Stimulated activated CD8-positive, alpha-beta memory T cell treated with anti-CD3 and anti-CD28 coated beads, Interleukin-7, amount 100 ng/mL, for 24 hours (primary cell): ENCODE measurements at places on chromosomes 7 and 10.

DNA sequence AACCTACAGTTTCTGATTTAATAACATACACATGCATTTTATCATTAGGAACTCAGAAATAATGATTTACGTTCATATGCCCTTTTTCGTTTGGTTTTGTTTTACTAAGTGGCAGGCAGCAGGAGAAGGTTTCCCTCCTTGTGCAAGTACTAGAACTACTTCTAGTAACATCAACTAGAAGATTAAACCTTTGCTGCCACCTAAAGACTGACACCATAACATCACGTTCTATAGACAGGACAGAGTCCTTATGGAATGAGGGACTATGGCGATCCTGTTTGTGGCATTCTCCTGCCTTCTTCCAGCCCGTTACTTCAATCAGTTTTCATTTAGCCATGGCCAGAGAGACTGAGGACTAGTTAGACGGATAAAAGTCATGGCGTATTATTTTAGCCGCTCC is 53.2 kb downstream of the GAD2 start:
- no peak for DNase-seq

DNA sequence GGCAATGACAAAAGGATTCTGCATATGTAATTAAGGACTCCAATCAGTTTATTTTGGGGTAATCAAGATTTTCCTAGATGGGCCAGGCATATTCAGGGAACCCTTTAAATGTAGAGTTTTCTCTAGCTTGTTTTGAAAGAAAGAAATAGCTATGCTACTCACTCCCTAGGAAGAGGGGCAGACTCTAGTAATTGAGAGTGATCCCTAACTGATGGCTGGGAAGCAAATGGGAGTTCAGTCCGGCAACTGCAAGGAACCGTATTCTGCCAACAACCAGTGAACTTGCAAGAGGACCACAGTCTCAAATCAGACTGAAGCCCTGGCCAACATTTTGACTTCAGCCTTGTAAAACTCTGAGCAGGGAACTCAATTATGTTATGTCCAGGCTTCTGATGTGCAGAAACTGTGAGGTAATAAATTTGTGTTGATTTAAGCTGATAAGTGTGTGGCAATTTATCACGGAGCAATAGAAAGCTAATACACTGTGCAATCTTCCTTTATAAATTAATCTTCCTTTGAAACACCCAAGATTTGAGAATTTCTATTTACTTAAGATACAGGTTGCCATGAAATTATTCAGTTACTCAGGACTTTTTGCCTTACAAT is 14.0 kb downstream of the AOAH start:
- DNase-seq: no peak

DNA sequence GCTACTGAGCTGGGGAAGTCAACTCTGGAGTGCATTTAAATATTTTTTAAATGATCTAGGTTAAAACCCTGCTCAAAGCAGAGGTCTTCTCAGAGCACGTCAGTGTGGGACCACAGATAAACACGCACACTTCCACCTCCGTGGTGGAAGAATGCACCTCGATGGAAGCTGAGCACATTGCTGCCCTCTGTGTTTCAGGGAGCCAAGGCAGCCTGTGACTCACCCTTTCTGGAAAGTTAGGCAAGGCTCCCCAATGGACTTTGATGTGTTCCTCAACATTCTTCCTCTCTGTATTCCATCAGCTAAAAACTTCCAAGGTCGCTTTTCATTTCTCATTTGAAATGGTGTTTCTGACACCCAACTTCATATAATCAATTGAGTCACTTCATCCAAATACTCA is 170.8 kb upstream of the KMT2E start:
- DNase-seq: no peak

- no peak for DNase-seq
Observed at GRCh38 chr10:73803680-73804286, 7.6 kb downstream of the NDST2 start.

- no peak for DNase-seq
Observed at GRCh38 chr10:114396464-114396863, 7.8 kb downstream of the AFAP1L2 start.

DNA sequence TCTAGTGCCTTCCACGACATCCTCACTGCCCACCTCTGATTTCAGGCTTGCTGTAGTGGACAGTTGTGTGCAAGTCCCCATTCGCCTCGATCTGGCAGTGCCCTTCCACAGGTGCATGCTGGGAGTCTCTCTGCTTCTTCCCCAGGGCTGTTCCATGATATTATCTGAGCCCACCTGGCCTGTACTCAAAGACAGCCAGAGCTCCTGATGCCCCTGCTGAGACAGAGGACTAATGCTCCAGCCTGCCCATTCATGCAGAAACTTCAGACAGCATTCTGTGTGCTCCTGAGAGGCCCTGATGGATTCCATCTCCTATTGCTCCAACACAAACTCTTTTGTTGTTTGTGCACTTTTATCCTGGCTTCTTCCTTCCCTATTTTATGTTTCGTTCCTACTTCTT is 164.8 kb upstream of the PRSS58 start:
- no peak for DNase-seq

DNA sequence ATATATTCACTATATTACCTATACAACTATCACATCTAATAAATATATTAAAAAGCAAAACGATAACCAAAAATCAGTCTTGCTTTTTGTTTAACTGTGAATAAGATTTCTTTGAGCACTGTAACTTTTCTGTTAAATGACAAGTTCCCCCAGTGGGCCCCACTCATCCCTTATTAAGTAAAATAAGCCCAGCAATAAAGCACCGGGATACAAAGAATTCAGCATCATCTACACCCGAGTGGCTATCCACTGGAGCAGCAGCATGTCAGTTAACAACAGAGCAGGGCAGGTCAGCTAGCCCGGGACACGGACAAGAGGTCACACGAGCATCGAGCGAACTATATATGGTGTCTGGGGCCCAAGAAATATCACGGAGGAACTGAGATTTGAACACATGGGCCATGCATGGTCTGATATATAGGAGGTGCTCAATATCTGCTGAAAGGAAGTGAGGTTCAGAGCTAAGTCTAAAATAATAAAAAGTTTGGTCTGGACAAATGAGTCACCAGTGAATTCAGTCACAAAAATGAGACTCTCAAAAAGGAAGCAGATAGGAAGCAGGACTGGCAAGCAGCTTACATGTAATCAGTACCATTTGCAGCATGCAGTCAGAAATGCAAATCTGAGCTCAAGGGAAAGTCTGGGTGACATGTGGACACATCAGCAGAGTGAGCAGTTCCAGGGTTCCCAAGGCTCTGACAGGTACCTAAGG is 4.1 kb downstream of the ERCC6 start:
- DNase-seq: no peak

DNA sequence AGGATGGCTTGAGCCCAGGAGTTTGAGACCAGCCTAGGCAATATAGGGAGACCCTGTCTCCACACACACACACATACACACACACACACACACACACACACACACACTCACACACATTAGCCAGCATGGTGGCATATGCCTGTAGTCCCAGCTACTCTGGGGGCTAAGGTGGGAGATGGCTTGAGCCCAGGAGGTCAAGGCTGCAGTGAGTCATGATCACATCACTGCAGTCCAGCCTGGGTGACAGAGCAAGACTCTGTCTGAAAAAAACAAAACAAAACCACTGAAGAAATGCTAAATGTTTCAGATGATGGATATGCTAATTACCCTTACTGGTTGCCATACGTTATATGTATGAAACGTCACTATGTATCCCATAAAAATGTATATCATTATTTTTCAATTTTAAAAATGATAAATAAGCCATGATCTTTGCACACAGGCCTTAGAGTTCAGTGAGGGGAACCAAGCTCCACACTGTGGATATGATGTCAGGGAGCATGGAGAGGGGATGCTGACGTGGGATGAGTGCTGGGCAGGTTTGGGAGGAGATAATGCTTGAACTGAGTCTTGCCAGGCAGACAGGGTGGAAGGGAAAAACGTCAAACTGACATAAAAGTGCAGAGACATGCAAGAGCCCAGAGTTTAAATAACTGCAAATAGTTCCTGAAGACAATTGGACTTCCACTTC is 45.9 kb upstream of the ARHGAP12 start:
- no peak for DNase-seq

DNA sequence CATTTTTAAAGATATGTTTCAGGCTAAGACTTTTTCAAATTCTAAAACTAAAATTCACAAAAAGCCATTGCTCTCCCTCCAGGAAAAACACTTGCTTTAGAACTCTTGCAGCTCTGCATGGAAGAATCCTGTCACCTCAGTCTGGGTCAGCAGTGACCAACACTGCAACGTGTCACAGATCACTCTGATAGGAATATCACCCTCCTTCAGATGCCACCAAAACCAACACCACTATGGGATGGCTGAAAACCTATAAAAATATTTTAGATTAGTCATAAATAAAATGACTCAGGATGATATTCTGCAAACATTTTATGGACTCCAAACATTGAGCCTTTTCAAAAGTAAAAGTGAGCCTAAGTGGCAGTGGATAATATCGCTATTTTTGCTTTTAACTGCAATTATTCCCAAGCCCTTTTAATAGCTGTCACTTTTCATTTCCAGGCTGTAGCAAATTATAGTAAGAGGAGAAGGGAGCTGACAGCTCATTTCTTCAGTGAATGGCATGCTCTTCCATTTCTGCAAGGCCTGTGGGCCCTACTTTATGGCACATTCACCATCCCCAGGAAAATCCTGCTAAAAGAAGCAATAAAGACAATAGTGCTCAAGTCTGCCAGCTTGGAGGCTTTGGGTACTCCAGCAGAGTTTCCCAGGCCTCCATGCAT is 21.3 kb downstream of the ELMO1 start:
- DNase-seq: no peak

DNA sequence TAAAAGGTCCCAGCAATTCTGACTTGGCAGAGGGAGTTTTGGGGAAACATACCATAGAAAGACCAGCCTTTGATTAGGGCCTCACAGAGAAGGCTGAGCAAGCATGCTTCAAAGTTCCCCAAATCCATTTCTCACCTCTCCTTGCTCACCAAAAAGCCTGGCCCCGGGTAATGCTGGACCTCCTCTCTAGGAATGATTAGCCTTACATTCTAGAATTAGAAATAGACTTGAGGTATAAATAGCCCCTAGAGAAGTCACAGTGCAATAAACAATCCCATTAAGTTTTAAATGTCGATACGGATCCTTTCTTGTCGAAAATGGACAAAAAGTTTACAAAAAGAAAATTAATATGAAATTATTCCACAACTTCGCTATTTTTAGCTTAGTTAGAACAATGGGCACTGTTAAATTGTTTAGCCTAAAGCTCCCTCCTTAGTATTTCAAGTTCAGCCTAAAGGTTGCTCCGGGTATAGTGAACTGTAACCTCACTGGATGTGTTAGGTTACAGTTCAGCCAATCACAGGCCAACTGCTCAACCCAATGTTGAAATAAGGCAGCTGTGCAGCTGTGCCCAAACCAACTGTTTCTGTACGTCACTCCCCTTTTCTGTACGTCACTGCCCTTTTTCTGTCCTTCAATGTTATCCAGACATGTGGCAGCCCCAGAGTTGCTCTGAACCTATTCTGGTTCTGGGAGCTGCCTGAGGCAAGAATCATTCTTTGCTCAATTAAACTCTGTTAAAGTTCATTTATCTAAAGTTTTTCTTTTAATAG is 7.9 kb upstream of the GSDME start:
- DNase-seq: no peak

DNA sequence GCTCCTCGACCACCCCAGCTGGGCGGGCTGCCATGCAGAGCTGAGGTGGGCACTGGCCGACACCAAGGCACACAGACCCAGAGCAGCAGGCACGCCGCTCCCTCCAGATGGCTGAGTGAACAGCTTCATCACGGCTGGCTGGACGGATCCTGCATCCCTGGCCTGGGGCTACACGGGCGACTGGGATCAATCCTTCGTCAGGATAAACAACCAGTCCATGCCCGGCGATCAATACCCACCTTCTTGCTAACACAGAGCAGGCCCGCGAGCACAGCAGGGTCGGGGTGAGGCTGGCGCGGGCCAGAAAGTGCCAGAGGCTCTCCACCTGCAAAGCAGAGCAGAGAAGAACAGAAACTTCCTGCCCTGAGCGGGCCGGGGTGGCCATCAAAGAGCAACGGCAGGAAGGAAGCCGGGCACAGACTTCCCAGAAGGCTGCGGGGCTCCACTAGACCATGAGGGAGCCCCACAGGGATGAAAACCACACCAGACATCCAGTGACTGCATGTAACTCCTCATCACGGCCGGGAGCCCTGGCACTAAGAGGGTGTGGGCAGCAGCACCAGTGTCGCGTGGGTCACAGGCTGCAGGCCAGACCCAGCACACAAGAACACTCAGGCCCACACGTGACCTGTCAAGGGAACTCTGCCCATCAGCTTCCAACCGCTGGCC is 166.4 kb downstream of the MAD1L1 start:
- DNase-seq: no peak

DNA sequence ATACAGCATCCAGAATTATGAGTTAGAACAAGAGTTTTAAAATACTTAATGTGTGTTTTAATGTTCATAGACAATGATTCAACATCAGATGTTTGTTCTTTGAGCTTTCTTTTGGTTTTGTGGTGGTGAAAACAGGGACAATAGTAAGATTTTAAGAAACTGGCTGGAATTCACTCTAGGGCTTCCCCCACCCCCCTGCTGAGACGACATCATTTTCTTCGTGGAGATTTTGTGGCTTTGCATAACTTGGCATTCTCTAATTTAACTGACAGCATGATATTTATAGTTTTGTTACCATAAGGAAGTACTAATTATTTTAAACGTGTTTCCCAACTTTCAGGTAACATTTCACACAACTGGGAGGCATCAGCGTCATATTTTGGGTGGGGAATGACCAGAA is 184.1 kb downstream of the BICC1 start:
- no peak for DNase-seq

DNA sequence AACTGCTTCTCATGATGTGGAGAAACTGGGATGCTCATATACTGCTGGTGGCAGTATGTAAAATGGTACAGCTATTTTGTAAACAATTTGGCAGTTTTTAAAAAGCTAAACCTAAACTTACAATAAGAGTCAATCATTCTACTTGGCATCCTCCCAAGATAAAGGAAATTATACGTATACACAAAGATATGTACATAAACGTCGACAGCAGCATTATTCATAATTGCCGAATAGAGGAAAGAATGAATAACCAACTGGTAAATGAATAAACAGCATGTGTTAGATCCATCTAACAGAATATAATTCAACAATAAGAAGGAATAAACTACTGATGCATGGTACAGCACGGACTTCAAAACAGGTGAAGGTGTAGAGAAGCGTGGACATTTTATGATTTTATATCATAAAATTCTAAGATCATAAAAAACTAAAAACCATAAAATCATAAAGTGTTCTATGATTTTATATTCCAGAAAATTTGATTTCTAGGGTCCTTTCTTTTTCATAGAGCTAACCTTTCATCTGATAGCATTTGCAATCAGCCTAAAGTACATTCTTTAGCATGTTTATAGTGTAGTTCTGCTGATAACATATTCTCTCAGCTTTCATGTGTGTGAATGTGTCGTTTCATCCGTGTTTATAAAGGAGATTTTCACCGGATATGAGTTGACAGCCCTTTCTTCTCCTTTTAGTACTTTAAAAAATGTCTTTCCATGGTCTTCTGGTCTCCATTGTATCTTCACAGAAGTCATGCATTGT is 261.5 kb downstream of the DIP2C start:
- no peak for DNase-seq

DNA sequence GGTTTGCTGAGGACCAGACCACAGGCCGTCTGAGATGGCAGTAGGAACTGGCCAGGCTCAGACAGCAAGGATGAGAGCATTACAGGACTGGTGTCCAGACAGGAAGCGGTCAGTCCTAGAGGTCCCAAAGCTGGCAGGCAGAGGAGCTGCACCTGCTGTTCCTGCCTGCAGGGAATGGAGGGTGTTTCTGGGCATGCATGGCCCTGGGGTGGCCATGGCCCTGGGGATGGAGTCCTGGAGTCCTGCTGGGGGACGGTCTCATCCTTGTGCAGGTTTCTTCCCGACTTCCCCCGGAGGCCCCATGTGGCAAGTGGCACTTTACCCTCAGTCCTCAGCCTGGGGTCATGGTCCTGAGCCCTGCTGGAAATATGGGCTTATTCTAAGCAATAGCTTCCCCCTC is 274.9 kb upstream of the ADARB2 start:
- no peak for DNase-seq
